Stimulated activated CD4-positive, alpha-beta T cell treated with anti-CD3 and anti-CD28 coated beads, Interleukin-15, amount 100 ng/mL, for 1 hour (primary cell): ENCODE measurements at places on chromosomes 1 and 21.

GRCh38 chr1:63665410-63665809 lies 72.2 kb downstream of the PGM1 start:
- DNase-seq: no peak

DNA sequence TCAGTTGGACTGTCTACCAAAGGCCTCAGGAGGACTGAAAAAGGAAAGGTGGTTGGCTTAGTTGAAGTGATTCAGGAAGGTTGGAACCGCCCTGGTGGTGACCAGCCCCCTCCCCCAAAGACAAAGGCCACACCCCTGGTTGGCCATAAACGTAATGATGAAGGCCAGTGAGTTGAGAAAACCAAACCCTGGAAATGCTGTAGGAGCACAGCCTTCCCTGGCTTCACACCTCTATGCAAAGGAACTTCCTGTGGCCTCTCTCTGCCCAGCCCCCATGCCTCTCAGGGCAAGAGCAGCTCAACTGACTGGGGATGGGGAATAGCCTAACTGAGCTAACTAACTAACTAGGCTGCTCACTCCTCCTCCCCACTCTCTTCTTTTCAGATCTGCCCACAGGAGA lies 90.4 kb downstream of the NPHP4 start:
- no peak for DNase-seq

DNA sequence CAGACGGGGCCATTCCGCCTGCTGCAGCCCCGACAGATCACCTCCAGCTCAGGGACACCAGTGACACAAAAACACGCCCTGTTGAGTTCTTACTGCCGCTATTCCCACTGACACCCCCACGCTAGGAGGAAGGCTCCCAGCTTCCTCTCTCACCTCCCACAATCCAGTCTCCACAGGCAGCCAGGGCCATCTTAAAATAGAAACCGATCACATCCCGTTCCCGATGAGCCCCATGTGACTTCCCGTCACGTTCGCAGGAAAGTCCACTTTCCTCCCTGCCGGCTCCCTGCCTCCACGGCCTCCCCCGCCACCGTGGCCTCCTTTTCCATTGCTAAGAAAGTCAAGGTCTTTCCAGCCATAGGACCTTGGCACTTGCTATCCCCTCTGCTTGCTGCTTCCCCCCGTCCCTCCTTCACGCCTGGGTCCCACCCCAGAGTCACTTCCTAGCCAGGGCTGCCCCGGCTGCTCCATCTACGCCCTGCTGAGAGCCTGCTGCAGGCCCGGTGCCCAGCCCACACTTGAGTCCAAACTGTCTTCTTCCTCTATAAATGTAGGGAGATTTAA lies 24.0 kb upstream of the DDOST start:
- no peak for DNase-seq

- no peak for DNase-seq
These were observed 43.4 kb downstream of the KIF1B start for GRCh38 chr1:10253755-10254154.

DNA sequence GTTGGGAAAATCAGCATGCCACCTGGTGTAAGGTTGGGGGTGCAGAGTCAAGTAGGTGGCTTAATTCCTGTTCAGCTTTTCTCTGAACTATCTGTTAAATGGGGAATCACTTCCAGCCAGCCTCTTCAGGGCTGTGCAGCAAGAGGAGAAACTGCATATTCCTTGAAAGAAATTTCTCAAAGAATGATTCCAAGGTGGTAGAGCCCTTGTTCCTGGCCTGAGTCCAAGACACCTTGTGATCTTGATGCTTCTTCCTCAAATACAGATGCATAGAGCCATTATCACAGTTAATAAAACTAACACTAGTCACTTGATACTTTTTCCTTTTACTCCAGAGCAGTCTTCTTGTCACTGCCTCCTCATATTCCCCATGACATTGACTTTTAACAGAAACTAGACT lies 5.2 kb downstream of the TXLNA start:
- no peak for DNase-seq

DNA sequence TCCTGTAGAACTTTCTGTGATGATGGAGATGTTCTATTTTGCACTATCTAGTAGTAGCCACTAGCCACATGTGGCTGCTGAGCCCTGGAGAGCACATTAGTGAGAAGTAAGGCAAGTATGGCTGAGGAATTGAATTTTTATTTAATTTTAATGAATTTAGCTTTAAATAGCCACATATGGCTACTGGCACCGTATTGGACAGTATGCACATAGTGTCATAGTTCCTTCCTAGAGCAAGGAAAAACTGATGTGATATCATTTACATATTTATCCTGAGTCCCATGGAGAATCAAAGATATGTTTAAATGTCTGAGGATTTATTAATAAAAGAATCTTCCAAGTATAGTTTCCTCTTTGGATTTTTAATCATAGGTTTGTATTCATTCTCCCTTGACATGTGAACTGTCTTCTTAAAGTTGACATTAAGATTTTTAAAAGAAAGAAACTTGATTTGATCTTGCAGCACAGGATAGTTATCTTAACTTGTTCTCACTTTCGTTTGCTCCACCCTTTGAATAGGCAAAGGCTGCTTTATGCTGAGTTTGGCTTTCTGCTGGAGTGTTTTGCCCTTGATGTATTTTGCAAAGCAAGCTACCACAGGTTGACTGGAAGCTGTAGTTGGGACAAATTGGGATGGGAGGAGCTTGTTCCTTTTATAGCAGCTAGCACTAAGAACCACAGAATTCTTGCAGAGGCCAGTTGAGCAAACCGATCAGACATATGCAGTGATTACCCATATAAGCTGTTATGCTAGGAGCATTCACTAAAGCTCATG lies 129.7 kb downstream of the VPS13D start:
- no peak for DNase-seq

GRCh38 chr1:247998811-247999210 lies 14.6 kb upstream of the OR2L5 start:
- DNase-seq: no peak

DNA sequence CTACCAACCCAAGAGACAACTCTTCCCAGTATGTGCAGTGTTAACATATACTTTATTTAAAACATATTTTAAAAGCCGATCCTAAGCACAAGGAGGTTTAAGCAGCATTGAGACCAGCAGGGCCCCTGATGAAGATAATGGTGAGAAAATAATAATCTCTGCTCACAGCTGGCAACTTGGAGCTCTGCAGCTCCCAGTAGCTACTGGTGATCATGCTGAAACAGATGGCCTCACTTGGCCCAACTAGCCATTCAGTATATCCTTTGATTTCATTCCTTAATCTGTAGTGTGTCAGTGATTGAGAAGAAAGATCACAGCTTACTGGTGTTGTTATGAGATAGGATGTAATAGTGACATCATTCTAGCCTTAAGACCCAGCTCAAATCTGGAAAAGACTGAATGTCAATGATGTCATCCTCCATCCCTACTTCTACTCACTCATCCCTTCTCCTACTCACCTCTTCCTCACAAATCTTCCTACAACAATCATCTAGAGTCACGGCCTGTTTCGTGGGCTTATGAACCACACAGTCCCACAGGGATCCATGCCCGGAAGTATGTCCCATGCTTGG lies 817.9 kb downstream of the PLA2G4A start:
- no peak for DNase-seq

DNA sequence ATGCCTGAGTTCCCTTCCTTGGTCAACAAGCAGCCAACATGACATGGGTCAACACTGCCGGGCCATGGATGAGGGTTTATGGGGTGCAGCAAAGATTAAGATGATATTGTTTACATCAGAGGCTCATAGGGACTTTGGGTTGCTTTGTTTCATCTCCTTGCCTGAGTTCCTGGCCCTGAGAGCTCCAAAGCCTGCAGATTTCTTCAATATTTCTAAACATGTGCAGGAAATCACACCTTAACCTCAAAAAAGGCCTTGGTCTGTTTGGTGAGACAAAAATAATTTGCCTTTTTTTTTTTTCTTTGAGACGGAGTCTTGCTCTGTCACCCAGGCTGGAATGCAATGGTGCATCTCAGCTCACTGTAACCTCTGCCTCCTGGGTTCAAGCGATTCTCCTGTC lies 876 bp downstream of the SLAMF8 start:
- no peak for DNase-seq

- DNase-seq: no peak
These were observed 299 bp downstream of the DIP2A start for GRCh38 chr21:46459024-46459355.

GRCh38 chr1:156490401-156491032 lies 10.1 kb downstream of the MEF2D start:
- no peak for DNase-seq

GRCh38 chr21:18951271-18952038 lies 547.9 kb upstream of the TMPRSS15 start:
- DNase-seq: no peak

DNA sequence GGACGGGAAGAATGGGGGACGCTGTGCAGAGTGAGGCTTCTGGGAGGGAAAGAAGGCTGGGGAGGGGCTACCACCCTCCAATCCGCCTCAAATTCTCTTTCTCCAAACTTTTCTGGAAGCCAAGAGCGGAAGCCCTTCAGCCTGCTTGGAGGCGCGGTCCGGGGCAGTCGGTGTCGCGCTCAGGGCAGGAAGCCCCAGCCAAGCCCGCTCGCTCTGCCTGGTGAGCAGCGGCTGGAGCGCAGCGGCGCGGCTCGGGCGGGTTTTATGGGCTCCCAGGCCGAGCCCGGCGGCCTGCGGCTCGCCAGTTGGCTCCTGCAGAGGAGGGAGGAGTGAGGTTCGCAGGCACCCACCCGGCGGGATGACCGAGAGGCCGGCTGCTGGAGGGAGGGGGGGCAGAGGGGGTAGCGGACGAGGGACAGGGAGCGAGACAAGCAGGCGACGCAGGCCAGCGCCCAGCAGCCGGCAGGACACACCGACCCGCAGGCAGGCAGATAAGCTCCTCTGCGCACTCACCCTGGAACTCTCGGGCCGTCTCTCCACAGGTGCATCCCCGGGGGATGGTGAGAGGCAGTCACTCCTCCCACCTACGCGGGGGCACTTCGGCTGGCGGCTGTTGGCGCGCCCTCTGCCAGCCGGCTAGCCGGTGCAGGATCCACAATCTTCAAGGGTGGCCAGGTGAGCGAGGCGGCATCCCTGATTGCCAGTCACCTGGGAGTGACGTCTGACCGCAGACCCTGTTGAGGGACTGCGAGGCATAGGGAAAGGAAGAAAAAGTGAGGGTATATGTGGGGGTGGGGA lies at the start of gene AVPR1B:
TSS of gene AVPR1B (minus strand) at position 238 of the 798 bp plus-strand sequence. CDS start 498 bp downstream, outside the sequence.
- no peak for DNase-seq

DNA sequence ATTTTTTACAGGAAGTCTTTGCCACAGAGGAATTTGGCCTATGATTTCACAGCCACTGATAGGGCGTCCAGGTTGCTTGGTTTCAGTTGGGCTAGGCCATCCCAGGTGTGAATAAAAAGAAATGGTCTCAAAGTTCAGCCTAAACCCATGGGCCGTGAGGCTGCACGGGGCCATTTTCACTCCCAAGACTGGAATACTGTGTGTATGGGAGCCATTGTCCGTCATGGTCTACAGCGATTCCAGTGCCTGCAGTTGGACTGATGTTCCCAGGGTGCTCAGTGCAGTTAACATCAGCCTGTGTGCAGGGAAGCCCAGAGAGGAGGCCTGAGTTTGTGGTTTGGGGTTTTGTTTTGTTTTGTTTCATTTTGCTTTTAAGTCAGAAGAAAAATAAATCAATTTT lies 133.2 kb downstream of the ADSS2 start:
- DNase-seq: no peak

GRCh38 chr1:207070811-207071210 lies 17.7 kb downstream of the PFKFB2 start:
- no peak for DNase-seq

GRCh38 chr1:230149751-230150584 lies 82.9 kb downstream of the GALNT2 start:
- DNase-seq: no peak

GRCh38 chr1:44242746-44243145 lies 29.5 kb downstream of the DMAP1 start:
- DNase-seq: no peak

DNA sequence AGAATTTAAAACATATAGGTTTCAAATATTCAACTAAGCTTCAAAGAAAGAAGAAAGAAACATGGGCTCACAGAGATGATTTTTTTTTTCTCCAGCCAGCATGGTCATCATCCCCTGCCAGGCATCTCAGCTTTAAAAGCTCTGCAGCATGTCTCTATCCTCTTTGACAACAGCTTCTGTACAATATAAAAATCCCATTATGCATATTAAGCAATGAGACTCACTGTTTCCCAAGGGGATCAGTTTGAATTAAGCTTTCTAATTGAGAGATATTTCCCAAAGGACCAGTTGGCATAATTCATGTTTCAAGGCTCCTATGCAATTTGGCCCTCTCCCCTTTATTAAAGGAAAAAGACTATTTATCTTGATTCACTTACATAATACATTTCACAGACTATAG lies 220.3 kb downstream of the GRIK1 start:
- DNase-seq: no peak

DNA sequence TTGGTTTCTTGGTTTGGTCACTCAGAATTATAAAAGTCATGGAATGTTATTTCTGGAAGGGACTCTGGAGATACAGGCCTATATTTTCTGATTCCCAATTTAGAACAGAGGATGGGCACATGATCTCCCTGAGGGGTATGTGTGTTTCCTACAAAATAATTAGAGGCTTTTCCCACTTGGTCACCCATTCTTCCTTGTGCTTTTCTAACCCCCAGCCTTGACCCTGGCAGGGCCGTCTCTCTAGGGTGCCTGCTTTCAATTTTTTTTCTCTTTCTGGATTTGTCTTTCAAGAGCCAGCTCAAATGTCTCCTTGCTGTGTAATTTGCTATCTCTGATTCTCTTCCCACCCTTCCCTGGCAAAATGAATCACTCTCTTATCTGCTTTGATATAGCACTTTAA lies 131.9 kb downstream of the HLX start:
- no peak for DNase-seq

- DNase-seq: no peak
These were observed 70.5 kb upstream of the HSPA13 start for GRCh38 chr21:14453339-14454015.

- no peak for DNase-seq
These were observed 189.1 kb downstream of the FGGY start for GRCh38 chr1:59485949-59486348.

- no peak for DNase-seq
These were observed 28.6 kb upstream of the PDE4B start for GRCh38 chr1:65764052-65764451.

GRCh38 chr1:8299963-8300362 lies 18.0 kb upstream of the SLC45A1 start:
- DNase-seq: no peak

- no peak for DNase-seq
These were observed 94.5 kb upstream of the TSPAN2 start for GRCh38 chr1:115183721-115184259.

GRCh38 chr1:44659566-44659965 lies 14.7 kb downstream of the TMEM53 start:
- no peak for DNase-seq
